ENCODE measurements at places on chromosomes 3 and 15.

DNA sequence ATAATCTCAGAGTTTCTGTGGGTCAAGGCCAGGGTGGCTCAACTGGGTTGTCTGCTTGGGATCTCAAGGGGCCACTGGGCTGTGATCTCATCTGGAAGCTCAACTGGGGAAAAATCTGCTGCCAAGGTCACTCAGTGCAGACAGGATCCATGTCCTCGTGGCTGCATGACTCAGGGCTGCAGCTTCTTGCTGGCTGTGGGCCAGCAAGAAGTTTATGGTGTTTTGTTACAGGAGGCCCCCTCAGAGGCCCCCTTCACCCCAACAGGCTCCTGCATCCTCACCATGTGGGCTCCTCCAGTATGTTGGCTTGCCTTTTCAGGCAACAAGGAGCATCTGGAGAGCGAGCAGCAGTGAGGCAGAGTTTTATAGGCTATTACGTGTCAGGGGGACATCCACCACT is 14.6 kb downstream of the OCA2 start:
- DNase-seq, result no peak

GRCh38 chr3:109026821-109027220 is 73.1 kb upstream of the GUCA1C start:
- DNase-seq, result no peak

DNA sequence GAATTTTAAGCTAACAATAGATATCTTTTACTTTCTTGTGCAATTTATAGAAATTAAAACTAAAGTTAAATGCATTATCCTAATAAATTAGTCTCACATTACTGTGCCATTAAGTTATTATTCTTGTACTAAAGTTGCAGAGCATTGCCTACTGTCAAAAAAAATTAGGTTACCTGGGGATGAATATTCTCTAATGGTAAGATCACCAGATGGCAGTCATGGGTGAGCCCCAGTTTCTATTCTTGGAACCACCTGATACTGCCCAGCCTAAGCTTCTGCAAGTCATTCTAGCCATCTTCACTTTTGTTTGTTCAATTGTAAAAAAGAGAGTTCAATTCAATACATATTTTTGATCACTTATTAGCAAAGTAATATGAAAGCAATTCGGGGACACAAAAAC is 213.2 kb downstream of the CADM2 start:
- no peak for DNase-seq

GRCh38 chr3:159030138-159030670 is 228.3 kb downstream of the MFSD1 start:
- peak; percentile 91 for DNase-seq

GRCh38 chr3:3189961-3190360 is 10.5 kb upstream of the CRBN start:
- DNase-seq, result no peak

DNA sequence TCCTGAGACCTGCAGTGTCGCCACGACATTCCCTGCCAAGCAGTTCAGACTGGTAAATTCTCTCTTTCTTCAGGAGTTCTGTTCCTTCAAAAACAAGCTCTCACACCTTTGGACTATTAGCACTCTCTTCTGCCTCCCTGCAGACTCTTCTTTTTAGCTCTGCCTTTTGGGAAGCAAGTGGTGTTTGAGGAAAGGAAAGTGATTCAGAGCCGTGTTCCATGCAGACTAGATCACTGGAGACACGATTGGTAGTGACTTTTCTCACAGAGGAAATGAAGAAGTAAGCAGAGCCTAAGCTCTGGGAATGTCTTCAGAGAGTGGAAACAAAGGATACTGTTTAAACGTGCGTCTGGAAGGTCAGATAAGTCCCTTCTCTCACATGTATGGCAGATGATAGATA is 270.6 kb upstream of the TPRG1 start:
- DNase-seq, result no peak

GRCh38 chr3:168618827-168619470 is 523.2 kb upstream of the GOLIM4 start:
- DNase-seq, result no peak

DNA sequence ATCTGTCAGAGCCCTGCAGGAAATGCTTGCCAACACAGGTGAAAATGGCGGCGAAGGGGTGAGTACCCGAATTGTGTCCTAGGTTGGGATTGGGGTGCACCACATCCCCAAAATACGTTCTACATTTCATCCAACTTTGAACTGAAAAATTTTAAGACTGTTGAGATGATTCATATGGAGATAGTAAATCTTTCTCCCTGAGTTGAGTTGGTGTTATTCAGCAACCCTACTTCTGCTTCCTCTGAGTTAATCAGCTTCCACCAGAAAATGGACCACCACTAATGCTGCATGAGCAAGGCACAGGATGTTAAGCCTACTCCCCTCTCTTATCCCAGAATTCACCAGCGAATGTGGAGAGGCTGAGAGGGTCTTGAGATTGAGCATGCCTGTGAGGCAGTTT is 192.9 kb downstream of the RYR3 start:
- DNase-seq, result no peak

DNA sequence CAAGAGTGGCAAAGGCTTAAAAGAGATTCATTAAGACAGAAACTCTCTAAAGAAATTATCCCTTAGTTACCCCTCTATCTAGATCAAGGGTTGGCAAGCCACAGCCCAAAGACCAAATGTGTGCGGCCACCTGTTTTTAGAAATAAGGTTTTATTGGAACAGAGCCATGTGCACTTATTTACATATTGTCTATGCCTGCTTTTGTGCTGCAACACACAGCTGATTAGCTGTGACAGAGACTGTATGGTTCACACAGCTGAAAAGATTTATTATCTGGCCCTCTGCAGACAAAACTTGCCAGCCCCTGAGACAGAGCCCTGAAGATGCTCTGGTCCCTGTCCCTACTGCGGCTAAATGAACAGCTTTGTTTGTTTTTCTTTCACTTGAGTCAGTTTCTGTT is 88.1 kb downstream of the ADAMTS9 start:
- peak; percentile 20 for DNase-seq

- DNase-seq, result no peak
These were observed 7.8 kb downstream of the SPSB4 start for GRCh38 chr3:141058996-141059395.

DNA sequence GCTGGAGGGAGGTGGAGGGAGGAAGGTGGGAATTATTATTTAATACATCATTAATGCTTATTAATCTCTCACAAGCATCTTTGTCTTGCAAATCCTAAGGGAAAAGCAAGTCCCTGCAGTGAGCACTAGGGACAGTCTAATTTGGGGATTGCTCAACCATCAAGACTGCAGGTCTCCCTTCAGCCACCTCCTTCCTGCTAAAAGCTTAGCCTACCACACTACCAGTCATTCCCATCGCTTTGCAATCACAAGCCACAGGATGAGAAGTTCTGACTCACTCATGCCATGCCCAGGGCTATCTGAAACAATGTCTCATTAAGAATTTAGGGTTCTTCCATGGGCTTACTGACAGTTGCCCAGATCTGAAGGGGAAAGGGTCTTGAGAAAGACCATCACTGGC is 51.0 kb upstream of the EIF1B start:
- DNase-seq, result no peak

DNA sequence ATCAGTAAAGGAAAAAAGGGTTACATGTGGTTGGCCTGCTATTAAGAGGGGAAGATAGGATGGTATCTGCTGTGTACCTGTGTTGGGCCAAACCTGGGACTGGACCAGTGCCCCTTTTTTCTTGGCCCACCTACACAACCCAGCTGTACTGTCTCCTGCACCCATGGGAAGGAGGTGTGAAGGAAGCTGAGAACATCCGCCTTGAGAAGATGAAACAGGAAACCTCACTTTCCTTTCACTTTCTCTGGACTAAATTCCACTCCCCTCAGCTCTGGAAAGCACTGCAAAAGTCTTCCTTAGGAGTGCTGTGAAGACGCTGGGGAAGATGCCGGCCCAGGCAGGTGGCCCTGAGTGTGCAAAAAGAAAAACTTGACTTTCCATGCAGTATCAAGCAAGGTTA is 37.6 kb downstream of the LRRN1 start:
- DNase-seq, result no peak

DNA sequence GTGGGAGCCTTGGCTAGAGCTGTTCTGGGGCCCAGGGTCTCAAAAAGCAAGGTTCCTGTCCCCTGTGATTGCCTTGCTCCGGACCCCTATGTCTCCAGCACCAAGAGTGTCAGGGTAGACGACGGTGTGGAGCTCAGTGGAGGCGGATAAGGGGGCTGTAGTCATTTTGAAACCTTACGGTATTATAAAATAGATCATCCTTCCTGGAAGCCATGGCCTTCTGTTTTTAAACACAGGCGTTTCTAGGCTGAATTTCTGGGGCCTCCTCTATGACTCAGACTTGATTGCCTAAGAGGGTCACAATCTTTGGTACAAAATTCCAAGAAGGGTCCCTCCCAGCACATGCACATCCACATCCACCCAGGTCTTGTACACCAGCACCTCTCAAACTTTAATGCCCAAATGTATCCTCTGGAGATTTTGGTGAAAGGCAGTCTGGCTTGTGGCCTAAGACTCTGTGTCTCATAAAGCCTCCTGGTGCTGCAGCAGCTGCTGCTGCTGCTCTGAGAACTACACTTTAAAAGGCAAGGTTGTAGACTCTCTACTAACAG is 70.5 kb upstream of the XCR1 start:
- no peak for DNase-seq

GRCh38 chr15:52186651-52187486 is 4.3 kb downstream of the GNB5 start:
- DNase-seq, result no peak

DNA sequence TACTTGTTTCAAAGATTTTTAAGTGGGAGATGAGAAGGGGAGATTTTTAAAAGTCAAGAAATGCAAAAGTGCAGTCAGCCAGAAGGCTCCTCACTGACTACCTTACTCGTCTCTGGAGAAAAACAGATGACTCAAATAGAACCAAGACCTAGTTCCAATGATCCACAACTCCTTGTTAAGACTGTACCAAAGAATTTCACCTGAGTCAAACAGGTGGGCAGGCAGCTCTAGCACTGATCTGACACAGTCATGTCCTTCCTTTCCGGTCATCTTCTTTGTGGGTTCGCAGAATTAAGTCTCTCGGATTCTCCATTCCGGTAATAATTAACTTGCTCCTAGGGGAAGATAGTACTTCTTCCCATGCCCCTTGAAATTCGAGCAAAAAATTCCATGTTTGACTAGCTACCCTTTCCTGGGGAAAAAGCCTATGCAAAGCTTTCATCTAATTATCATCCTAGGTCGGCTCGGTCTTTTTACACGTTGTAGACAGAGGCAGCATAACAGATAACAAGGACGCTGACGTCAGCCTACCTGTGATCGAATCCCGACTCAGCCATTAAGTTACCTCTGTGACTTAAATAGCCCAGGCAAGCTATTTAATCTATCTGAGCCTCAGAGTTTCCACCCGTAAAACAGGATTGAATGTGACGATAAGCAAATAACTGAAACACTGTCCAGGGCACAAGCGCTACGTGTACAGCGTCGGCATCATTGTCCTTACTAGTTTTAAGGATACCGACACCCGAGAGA is 758 bp downstream of the SELENOK start:
- no peak for DNase-seq

- no peak for DNase-seq
These were observed 29.4 kb downstream of the AADAC start for GRCh38 chr3:151843275-151843674.

DNA sequence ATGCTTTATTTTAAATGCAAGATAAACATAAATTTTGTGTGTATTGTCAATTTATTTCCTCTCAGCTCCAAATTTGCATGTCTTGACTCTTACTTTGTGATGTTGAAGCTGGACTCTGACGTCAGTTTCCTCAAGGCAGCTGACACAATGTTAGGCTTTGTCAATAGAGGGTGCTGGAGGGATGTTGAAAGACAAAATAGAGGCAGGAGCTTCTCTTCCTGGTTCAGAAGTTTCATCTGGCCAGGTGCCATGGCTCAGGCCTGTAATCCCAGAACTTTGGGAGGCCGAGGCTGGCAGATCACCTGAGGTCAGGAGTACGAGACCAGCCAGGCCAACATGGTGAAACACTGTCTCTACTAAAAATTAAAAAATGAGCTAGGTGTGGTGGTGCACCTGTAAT is 408.6 kb downstream of the GBE1 start:
- DNase-seq, result no peak

- DNase-seq, result no peak
These were observed 3.0 kb upstream of the SOX14 start for GRCh38 chr3:137761099-137761562.

DNA sequence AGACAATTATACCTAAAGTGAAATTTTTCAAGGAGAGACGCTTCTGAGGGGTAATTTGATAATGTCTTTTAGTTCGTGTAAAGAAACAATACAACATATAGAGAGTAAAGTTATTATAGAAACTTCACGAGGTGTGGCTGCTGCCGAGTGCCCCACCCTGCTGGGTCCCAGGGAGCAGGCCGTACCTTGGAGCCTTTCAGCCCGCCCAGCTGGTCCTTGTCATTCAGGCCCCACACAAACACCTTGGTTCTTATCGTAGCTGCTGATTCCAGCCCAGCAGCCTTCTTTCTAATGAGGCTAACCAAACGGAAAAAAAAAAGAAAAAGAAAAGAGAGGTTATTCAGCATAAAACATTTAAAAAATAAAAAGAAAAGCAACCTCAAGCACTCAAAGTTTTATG is 83.1 kb upstream of the OCA2 start:
- DNase-seq, result no peak

DNA sequence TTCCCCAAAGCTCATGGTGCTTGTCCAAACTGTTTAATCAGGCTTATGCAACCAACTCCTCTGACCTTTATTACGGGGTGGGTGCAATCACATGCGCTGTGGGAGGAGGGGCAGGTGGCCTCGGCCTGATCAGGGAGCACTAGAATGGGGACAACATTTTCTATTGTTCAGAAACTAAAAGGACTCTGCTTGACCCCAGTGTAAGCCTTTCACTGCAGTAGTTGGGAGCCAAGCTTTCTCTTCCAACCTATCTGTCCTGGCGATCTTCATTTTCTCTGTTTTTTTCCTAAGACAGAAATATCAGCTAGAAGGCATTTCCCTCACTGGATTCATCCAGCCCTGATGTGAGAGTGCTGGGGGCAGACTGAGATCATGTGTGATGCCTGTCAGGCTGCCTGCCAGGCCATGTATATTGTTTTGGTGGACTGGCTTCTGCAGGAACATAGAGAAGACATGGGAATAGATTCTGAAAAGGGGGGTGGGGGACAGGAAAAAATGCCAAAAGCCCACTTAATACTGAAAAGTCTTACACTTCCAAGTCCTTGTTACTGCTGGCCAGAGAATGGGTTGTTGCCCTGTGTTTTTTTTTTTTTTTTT is 627.0 kb upstream of the TBL1XR1 start:
- DNase-seq, result no peak

- DNase-seq, result peak; percentile 34
These were observed 108.5 kb downstream of the TNIK start for GRCh38 chr3:171351676-171352075.

- DNase-seq, result no peak
These were observed 164.1 kb upstream of the NSMCE3 start for GRCh38 chr15:29433507-29434248.

DNA sequence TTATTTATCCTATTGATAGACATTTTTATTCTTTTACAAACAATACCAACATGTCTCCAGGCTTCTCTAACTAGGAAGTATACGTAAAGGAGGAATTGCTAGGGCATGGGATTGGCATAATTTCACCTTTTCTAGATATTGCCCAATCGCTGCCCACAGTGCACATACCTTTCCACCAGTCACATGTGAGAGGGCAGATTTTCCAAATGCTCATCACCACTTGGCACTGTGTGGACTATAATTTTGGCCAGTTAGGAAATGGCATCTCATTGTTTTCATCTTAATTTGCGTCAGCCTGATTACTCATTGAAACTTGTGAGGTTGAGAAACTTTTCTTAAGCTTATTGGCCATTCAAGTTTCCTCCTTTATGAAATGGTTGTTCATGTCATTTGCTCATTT is 57.4 kb upstream of the POLR2M start:
- no peak for DNase-seq
